ENCODE measurements at places on chromosomes 5 and 9.

- no peak for DNase-seq
Observed at GRCh38 chr5:34538026-34538672, 118.0 kb upstream of the RAI14 start.

GRCh38 chr9:130060296-130060695 is 6.6 kb downstream of the GPR107 start:
- DNase-seq, result no peak

- DNase-seq, result no peak
Observed at GRCh38 chr9:126636983-126637798, 23.5 kb downstream of the LMX1B start.

DNA sequence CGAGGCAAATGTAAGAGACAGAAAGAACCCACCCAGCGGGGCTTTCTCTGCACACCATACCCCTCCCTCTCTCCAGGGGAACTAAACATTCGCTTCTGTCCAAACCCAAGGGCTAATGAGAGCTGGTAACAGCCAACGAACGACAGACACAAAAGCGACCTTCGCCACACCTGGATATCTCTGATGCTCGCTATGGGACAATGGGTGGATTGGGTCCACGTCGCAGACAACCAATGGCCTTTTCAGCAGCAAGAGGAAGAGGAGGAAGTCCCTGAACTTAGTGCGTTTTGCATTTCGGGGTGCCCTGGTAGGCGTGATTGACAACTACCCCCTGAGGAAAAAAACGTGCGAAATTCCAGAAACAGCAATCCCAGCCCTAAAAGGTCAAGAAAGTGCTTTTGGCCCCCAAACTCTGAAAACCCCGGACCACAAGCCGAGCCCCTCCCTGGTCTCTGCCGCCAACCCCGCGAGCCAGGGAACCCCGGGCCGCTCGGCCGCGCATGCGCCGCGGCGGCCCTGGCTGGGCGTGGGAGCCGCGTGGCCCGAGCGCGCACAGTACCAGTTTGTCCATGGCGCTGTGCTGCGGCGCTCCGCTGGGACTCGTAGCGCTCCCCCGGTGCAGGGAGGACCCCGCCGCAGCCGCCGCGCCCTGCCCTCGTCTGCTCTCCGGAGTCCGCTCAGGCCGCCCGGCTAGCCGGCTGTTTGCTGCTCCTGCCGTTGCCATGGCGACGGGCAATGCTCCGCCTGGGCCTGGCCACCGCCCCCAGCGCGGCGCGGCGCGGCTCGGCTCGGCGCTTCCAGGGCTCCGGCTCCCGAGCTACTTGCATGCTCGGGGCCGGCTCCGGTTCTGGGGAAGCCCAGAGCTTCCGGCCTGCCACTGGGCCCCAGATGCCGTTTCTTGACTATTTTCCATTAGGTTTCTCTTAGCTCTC is 66.9 kb upstream of the DNAH5 start:
- peak; percentile 78 for DNase-seq

GRCh38 chr5:56095579-56096102 is 100.9 kb upstream of the IL6ST start:
- DNase-seq, result no peak

- no peak for DNase-seq
Observed at GRCh38 chr5:75192804-75193203, 43.9 kb downstream of the ANKRD31 start.

DNA sequence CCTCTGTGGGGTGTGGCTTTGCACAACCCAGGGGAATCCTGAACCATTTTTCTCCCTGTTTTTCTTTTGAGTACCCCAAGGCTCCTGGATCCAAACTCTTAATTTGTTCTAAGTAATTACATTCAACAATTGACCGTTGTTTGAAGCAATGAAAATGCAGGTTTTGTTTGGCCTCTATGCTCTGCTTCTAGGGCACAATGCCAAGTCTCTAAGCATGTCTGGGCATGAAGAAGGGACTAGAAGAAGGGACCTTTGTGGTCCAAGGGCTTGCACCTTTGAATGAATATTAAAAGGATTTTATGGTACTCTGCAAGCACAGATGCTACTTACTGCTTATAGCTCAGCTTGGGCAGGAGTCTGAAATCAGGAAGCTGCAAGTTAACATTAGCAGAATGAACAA is 6.6 kb upstream of the ENC1 start:
- no peak for DNase-seq

DNA sequence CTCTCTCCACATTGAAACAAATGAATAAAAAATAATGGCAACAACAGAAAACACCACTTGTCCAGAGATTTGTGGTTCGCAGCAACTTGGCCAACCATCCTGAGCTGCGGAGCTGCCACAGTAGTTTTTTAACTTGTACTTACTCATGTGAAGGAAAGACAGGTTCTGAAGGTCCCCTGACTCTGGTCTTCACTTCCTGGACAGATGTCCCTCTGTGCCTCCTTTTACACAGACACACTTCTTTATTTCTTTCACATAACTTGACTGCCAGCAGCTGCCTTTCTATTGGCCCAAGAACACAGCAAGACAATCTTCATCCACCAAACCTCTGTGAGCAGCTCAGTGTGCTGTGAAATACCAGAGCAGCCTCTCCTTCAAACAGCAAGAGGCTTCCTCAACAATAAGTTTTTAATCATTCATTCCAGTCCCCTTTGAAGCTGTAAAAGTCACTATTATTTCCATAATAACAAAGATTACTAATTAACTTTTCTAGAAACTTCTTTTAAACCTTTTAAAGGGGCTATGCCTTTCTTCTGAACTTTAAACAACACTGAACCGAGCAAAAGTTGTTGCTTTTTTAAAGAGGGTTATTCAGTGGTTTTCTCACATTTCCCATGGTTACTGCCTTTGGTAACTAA is 198.7 kb downstream of the NR2F1-AS1 start:
- DNase-seq, result no peak

GRCh38 chr5:139854029-139854605 is 58.5 kb downstream of the PSD2 start:
- DNase-seq, result peak; percentile 51

DNA sequence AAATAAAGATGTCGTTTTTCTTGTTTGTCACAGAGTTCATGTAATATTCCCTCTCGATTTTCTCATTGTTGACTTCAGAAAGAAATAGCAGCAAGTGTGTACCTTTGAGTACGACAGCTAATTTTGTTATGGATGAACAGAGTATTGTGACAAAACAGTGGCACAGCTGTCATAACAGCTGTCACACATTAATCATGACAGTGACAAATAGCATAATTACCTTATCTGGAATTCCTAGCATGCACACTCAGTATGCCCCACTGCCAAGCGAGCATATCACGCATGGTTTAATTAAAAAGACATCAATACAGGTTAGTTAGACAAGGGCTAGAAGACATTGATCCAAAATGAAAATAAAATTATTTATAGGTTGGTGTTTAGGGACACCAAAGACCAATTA is 375.1 kb downstream of the SPATA31D1 start:
- DNase-seq, result no peak

DNA sequence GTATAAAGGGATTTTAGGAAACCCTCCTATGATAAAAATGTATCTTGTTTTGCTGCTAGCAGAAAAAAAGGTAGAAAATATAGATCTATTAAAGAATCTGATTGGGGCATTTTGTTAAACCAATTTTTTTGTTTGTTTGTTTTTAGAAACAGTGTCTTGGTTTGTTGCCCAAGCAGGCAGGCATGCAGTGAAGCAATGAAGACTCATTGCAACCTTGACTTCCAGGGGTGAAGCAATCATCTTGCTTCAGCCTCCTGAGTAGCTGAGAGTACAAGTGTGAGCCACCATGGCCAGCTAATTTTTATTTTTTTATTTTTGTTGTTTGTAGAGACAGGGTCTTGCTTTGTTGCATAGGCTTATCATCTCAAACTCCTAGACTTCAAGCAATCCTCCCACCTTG is 755.8 kb upstream of the EDIL3 start:
- DNase-seq, result no peak

- no peak for DNase-seq
Observed at GRCh38 chr5:62256161-62257019, 49.6 kb upstream of the KIF2A start.

- no peak for DNase-seq
Observed at GRCh38 chr5:95915999-95916686, 45.5 kb downstream of the ELL2 start.

DNA sequence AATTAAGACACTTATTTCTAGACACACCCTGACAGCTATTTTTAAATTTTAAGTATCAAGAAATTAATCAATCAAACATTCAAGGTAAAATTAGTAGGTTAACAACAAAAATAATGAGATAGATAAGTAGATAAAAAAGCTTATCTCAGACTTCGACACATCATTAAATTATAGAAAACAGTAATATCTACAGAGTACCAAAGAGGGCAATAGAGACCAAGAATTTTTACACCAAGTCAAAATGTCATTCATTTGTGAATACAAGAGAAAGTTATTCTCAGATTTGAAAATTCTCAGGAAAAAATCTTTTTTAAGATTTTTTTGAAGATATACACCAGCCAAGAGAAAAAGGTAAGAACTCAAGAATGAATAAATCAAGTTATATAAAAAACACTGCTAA is 445.6 kb downstream of the ACTL7B start:
- DNase-seq, result no peak

DNA sequence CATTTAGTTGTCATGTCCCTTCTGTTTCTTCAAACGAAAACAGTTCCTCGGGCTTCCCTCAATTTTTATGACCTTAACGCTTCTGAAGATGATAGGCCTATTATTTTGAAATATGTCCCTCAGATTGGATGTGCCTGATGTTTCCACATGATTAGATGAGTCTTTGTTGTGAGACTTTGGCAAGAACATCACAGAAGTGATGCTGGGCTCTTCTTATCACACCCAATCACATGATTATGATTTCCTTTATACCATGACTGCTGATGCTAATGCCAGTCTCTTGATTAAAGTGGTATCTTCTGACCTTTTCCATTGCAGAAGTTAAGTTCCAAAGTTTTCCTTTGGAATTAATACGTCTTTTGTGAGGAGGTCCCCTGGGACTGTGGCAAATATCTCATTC is 175.7 kb downstream of the SAXO1 start:
- no peak for DNase-seq

DNA sequence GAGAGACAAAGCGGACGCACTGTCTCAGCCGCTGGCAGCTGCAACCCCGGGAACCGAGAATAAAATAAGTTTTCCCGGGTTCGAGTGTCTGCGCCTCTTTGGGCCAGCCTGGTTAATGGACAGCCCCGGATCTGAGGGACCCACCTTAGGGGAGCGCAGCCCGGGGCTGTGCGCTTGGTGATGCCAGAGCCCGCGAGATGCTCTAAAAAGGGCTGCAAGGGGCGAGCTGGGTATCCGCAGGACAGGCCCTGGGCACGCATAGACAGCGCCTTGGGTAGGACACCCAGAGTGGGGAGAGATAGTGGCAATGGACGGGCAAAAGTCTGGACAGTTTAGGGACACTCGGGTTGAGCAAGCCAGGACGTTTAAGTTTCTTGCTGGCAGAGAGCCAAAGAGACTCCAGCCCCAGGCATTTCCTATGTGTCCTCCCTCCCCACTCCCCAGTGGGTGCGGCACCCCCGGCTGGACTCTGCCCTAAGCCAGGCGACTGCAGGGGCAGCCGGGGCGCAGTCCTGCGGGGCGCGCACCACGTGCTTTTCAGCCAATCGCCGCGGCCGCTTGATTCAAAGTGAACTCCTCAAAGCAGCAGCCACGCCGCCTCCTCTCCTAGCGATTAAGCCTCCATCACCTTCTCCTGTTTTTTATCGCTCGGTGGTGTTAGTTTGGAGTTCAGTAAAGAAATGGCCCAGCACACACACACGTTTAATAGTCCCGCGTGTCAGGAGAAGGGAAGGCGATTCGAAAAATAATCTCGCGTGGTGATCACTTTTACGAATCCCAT is 616 bp upstream of the ENC1 start:
- peak; percentile 72 for DNase-seq

- no peak for DNase-seq
Observed at GRCh38 chr5:73153513-73153912, 19.5 kb upstream of the TMEM174 start.

DNA sequence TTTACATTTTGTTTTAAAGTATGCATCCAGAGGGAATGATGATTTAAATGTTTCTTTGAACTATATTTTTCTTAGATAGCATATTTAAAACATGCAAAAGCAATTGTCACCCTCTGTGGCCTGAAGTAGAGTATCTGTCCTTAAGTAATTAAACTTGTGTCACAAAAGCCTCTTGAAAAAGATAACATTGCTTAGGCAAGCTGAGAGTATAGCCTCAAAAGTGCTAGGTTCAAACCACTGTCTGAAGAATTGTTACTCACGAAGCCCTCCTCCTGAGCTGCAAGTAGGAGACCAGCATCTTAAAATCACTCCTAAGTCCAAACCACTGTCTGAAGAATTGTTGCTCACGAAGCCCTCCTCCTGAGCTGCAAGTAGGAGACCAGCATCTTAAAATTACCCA is 378.0 kb upstream of the PRR16 start:
- no peak for DNase-seq

GRCh38 chr5:116772806-116773205 is 198.2 kb upstream of the SEMA6A start:
- no peak for DNase-seq

DNA sequence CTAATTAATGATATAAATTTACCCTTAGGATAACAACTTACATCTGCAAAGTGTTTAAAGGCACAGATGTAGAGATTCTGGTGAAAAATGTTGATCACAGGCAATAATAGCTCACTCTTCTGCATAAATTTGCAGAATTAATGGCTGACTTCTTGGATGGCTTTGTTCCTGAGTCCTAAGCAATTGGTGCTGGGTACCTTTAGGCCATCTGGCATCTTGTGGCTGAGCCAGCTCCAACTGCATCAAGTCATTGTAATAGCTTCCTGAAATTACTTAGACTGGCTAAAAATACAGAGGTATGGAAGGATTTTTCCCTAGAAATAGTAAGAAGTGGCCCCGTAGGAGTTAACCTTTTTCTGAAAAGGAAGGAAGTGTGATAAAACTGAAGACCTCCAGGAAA is 118.3 kb upstream of the MINAR2 start:
- DNase-seq, result no peak

DNA sequence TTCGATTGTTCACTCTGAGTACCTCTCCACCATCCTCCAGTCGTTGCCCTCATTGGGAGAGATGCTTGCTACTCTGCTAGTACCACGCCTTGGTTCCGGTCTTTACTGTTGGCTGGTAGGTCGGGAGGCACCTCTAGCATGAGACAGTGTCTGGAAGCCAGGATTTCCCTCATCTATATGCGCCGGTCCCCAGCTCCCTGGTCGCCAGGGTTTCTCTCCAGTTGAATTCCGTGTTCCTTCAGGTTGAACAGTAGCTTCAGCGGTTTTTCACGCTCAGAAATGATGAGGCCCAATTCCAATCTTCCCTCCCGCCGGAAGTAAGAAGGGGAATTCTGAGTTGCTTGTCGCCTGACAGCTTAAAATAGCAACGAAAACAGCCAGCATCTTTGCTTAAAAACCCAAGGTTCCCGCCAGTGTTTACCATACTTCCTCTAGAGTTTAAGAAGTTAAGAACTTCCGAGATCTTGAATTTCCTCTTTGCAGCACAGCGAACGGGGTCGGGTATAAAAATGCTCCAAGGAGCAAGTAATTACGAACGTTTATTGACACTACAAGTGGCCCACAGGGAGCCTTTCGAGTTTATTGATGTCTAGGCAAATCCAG is 1.3 kb upstream of the ST8SIA4 start:
- peak; percentile 46 for DNase-seq

Data from tibial artery (tissue), 4 donors.